ENCODE measurements at places on chromosomes 5 and 9.
A peak's percentile ranks its signal among the peaks of the same experiment; 100 is the strongest.

DNA sequence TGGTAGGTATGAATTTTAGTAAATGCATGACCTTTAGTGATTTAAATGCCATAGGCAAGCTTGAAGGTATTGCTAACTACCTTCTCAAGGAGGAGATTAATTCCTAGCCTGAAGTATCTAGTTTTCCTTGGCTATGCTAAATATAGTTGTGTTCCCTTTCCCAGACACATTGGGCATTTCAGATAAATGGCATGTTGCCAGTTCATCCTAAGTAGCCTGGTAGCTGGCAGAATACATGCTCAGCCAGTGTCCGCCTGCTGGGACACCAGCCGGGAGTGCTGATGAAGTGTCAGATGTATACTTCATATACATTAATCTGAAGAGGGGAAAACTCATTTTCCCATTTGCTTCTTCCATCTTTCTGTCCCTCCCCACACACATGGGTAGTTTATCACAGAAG, 196.9 kb downstream of the MAST4 start:
- DNase-seq = no peak

DNA sequence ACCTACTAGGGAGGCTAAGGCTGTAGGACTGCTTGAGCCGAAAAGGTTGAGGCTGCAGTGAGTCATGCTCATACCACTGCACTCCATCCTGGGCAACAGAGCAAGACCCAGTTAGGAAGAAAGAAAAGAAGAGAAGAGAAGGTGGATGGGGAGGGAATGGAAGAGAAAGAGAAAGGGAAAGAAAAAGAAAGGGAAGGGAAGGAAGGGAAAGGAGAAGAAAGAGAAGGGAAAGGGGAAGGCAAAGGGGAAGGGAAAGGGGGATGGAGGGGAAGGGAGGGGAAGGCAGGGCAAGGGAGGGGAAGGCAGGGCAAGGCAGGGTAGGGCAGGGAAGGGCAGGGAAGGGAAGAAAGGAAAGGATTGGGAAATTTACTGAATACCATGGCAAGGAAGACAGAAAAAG, 157.0 kb downstream of the ACTL7B start:
- no peak for DNase-seq

GRCh38 chr5:142826741-142827492, 56.7 kb downstream of the ARHGAP26 start:
- DNase-seq = peak; percentile 73

GRCh38 chr5:39167141-39167971, 52.0 kb downstream of the FYB1 start:
- peak; percentile 59 for DNase-seq

- peak; percentile 5 for DNase-seq
These were observed at the start of gene ADCY2 for GRCh38 chr5:7395947-7396712. Gene ADCY2, plus strand, starts transcription at chr5:7396138. Its CDS starts 159 bp downstream, at chr5:7396297.

GRCh38 chr5:71711610-71712009, 7.5 kb upstream of the CARTPT start:
- no peak for DNase-seq

DNA sequence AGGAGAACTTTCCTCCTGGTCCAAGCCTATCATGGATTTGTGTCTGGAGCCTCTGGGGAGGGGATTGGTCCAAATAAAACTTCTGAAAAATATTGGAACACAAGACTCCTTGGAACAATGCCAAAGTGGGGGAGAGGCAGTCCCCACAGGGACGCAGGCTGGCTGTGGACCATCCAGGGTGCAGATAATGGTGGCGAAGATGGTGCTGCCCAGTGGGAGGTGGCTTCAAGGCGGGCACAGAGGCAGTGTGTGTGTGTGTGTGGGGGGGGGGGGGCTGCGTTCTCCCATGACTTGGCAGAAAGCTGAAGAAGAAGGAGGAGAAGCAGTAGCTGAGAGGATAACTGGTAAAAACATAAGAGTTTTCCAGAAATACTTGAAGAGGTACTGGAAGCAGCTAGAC, 186.4 kb downstream of the MELK start:
- no peak for DNase-seq

- DNase-seq = no peak
These were observed 20.8 kb downstream of the MINAR2 start for GRCh38 chr5:129768735-129769134.

- DNase-seq = no peak
These were observed 48.9 kb downstream of the CFAP90 start for GRCh38 chr5:7801891-7802614.

GRCh38 chr9:79432485-79432884, 139.3 kb upstream of the TLE4 start:
- no peak for DNase-seq
